Kidney epithelial cell (primary cell): ENCODE measurements at places on chromosomes 2 and 18. TPM values are rescaled to one million over a fixed set of nuclear protein-coding genes. Genes with fewer than 3 reads are reported as not detected.

Gene SP100
- total RNA-seq, result 48.0 and 53.8 TPM in 2 replicates

Gene ST8SIA3
- total RNA-seq, result not detected in 2 replicates

Gene ITGAV
- 240 and 251 TPM in 2 replicates for total RNA-seq

Gene CD8B2
- not detected in 2 replicates for total RNA-seq

Gene TFCP2L1
- total RNA-seq, result 4.5 and 5.9 TPM in 2 replicates

Gene HJURP
- total RNA-seq, result 6.5 and 13.4 TPM in 2 replicates

Gene SLC5A7
- total RNA-seq, result not detected in 2 replicates

Gene PPM1B
- 22.7 TPM in 2 replicates for total RNA-seq

Gene PHOSPHO2
- total RNA-seq, result 3.3 and 5.8 TPM in 2 replicates

Gene NLRC4
- not detected in 2 replicates for total RNA-seq

- no peak for DNase-seq
Measured at GRCh38 chr2:133652398-133652797, 84.1 kb upstream of the NCKAP5 start.

DNA sequence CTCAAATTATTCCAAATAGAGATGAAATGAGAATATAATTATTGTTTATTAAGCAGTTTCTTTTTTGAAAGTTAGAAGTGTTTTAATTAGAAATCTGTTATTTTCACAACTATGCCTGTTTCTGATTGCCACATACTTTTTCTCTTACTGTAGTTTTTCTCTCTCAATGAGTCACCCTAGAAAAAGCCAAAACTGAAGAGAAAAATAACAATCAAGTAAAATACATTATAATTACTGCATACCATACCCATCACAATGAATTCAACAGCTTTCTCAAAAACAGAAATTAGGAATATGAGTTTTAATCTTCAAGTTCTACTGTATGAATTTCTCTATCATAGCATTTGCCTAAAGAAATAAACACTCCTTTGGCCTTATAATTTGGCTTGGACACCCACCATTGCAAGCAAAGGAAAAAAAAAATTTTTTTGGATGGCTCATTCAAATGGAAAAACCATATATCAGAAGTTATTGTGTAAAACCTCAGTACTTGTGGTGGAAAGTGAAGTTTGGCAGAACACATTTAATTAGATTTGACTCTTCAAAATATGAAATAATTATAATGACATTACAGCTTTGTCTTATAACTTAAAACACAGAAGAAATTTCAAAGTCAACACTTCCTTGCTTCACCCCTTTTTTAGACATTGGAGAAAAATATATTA is 138.5 kb downstream of the DYM start:
- DNase-seq, result peak; percentile 25

GRCh38 chr2:227826019-227826521 is 12.4 kb downstream of the CCL20 start:
- DNase-seq, result no peak

- DNase-seq, result no peak
Measured at GRCh38 chr2:216700088-216700567, 4.8 kb upstream of the IGFBP5 start.

DNA sequence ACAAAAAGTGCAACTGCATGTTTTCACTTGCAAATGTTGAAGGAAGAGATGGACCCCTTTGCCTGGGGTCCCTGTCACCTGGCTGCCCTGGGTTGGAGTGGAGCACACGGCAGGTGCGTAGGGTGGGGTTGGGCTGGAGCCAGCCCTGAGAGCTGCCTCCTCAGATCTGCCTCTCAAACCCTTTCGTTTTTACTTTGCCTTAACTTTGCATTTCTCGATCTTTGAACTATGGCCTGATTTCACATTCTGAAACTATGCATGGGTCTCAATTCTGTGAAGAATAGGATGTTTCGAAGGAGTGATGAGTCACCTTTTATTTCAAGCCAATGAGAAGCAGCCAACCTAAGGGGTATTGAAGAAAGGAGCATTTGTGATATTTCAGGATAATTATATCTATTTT is 132.8 kb downstream of the ACOXL start:
- DNase-seq, result no peak

GRCh38 chr2:36797324-36798070 is 101.0 kb downstream of the VIT start:
- no peak for DNase-seq

GRCh38 chr2:42851186-42851585 is 58.8 kb upstream of the HAAO start:
- no peak for DNase-seq

GRCh38 chr2:30404319-30405259 is 42.5 kb upstream of the LCLAT1 start:
- no peak for DNase-seq

DNA sequence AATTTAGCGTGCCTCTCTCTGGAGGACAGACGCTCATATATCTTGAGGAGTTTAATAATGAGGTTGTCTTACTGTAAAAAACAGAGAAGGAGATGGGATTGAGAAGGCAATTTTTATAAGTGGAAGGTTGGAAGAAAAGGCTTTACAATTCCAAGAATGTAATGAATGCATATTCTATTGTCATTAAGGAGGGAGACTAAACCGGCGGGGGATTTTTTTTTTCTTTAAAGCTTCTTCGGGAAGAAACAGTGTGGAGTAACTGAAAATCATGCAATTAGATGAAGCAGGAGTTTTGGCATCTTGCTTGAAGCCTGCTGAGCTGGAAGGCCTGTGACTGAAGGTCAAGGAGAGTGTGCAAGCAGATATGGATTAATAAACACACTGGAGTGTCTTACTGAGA is 124.4 kb downstream of the HRH4 start:
- no peak for DNase-seq

- DNase-seq, result no peak
Measured at GRCh38 chr18:66742832-66743231, 138.9 kb upstream of the CDH19 start.

- DNase-seq, result peak; percentile 72
Measured at GRCh38 chr2:62577994-62578781, 72.2 kb upstream of the TMEM17 start.

GRCh38 chr2:227363756-227364155 is 15.3 kb downstream of the TM4SF20 start:
- no peak for DNase-seq

DNA sequence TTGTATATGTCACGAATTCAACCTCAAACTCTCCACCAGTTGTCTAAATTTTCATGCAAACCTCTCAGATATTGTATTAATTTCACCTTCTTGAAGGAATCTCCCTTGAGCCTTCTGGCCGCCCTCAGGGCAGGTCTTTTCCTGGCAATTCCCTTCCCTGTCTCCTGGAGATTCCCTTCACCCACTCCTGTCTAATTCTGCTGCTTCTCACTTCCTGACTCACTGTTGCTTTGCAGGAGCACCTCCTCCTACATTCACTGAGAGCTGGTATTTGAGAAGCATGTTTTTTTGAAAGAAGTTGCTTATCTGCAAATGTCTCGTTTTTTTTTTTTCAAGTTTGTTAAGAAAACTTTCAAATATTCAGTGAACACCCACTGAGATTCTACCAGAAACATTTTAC is 79.9 kb upstream of the OTOS start:
- DNase-seq, result peak; percentile 34

DNA sequence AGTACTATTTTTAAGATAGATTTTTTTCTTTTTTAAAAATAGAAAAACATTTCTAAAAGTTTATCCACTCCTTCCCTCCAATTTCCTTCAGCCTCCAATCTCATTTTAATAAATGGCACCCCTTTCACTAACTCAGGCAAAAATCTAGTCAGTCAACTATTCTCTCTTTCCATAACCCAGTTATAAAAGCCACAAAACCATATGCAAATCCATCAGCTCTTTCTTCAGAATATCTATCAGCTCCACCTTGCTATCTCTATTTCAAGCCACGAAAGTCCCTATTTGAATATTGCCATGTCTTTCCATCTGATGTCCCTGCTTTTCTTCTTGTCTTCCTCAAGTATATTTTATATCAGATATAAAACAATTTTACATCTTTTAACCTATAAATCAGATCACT is 397.1 kb downstream of the ERBB4 start:
- no peak for DNase-seq

- no peak for DNase-seq
Measured at GRCh38 chr2:172806493-172806892, 70.8 kb downstream of the RAPGEF4 start.

GRCh38 chr18:48295586-48296311 is 113.4 kb downstream of the ZBTB7C start:
- no peak for DNase-seq

DNA sequence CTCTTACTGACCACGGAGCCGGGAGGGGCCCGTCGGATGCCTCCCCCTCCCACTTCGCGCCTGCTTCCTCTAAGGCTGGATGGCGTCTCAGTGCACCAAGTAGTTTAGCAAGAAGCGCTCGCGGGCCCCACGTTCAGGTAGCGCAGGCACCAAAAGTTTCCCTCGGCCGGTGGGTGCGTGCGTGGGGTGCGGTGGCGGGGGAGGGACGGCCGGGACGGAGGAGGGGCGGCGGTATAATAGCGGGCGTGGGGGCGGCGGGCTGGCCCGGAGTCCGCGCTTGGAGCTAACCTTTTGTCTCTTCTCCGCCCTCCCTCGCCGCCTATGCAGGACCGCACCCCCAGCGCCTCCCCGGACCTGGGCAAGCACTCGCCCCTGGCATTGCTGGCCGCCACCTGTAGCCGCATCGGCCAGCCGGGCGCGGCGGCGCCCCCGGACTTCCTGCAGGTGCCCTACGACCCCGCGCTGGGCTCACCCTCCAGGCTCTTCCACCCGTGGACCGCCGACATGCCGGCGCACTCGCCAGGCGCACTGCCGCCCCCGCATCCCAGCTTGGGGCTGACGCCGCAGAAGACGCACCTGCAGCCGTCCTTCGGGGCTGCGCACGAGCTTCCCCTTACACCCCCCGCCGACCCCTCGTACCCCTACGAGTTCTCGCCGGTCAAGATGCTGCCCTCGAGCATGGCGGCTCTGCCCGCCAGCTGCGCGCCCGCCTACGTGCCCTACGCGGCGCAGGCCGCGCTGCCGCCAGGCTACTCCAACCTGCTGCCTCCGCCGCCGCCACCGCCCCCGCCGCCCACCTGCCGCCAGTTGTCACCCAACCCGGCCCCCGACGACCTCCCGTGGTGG is 1.0 kb downstream of the SP5 start:
- DNase-seq, result no peak

- DNase-seq, result no peak
Measured at GRCh38 chr2:167981945-167982344, 265.4 kb downstream of the STK39 start.

- DNase-seq, result peak; percentile 4
Measured at GRCh38 chr2:233867993-233868532, at the start of gene MSL3B. MSL3B (minus strand) TSS chr2:233868386.

DNA sequence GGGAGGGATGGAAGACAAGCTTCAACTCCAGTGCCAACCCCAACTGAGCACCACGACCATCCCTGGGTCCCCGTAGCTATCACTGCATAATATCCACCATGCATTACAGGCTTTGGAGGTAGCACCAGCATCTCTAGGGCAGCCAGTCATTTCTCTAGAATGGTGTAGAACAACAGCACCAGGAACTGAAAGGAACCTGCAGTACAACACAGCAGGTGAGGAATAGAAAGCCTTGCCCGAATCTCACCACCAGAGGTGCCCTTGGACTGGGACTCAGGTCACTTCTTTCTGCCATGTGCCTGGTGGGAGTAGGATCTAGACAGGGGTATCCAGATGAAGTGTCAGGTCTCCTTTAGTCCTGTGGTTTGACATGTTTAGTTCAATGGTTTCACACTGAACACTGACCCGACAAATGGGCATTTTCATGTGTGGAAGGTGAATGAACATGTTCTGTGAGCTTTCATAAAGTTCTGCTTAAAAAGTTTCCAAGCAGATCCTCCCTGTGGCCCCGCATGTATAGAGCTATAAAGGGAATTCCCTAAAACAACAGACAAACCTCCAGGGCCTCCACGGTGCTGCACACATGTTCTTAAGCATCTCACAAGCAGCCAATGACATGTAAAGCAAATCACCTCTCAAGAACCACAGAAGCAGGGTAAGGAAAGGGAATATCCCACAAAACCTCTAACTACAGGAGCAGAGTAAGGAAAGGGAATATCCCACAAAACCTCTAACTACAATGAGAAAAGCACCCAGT is 208.3 kb downstream of the AFF3 start:
- DNase-seq, result no peak
